ENCODE measurements at places on chromosomes 2 and 18. TPM values are rescaled to one million over a fixed set of nuclear protein-coding genes. Genes with fewer than 3 reads are reported as not detected.

Gene ANKRD53
- not detected for total RNA-seq

Gene C2orf81
- total RNA-seq: 6.0 TPM

Gene C1QL2
- not detected for total RNA-seq

Gene TCF23
- 0.03 TPM for total RNA-seq

Gene CRACDL
- total RNA-seq: 0.07 TPM

Gene IL18RAP
- total RNA-seq: not detected

Gene IKZF2
- total RNA-seq: 29.3 TPM

Gene IGFBP5
- 150 TPM for total RNA-seq

Gene RAPH1
- total RNA-seq: 11.2 TPM

Gene TUBA3E
- not detected for total RNA-seq

Gene DOK1
- 13.2 TPM for total RNA-seq

Gene CGREF1
- total RNA-seq: 3.0 TPM

Gene NEB
- total RNA-seq: 0.53 TPM

Gene CCDC141
- total RNA-seq: 1.8 TPM

Gene KLHL30
- total RNA-seq: 0.06 TPM

Gene RIT2
- total RNA-seq: not detected

Gene SIX3
- total RNA-seq: 28.8 TPM

Gene LCT
- total RNA-seq: 0.03 TPM

Gene RANBP2
- 109 TPM for total RNA-seq

Gene GFPT1
- 54.3 TPM for total RNA-seq

Gene PARD3B
- total RNA-seq: 2.0 TPM

Gene MYO7B
- 0.03 TPM for total RNA-seq

Gene RGPD3
- total RNA-seq: 0.07 TPM

Gene FBXO15
- total RNA-seq: 2.8 TPM
